ENCODE measurements at places on chromosomes 3 and 15. TPM values are rescaled to one million over a fixed set of nuclear protein-coding genes. Genes with fewer than 3 reads are reported as not detected.

ADCY5 gene
- 273 TPM for total RNA-seq

KBTBD12 gene
- total RNA-seq: 27.5 TPM

DNA sequence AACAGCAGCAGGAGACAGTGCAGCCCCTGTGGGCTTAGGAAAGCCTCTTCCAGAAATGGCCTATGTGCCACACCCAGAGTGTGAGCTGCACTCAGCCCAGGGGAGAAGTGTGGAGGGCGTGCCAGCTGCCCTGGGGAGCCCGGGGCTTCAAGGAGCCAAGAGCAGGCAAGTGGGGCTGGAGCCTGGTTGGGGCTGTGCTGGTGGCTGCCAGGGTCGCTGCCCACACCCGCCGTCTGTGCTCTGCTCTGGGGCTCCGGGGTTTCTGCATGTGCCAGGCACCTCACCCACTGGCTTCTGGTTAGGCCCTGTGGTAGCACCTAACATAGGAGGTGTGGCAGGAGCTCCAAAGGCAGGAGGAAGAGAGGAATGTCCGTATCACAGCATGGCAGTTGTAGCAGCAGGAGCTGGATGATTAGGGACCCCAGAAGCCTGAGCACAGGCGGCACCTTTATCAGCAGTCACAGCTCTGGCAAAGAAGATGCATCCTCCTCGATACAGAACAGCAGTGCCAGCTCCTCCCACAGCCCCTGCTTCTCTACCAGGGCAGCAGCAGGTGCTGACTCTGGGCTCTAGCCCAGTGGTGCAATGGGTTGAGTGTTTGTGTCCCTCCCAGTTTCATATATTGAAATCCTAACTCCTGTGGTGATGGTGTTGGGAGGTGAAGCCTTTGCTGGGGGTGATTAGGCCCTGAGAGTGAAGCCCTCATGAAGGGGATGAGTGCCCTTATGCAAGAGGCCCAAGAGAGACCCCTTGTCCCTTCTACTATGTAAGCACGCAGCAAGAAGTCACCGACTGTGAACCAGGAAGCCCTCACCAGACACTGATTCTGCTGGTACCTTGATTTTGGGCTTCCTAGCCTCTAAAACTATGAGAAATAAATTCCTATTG lies 70.0 kb upstream of the KLF13 start:
- no peak for DNase-seq

DNA sequence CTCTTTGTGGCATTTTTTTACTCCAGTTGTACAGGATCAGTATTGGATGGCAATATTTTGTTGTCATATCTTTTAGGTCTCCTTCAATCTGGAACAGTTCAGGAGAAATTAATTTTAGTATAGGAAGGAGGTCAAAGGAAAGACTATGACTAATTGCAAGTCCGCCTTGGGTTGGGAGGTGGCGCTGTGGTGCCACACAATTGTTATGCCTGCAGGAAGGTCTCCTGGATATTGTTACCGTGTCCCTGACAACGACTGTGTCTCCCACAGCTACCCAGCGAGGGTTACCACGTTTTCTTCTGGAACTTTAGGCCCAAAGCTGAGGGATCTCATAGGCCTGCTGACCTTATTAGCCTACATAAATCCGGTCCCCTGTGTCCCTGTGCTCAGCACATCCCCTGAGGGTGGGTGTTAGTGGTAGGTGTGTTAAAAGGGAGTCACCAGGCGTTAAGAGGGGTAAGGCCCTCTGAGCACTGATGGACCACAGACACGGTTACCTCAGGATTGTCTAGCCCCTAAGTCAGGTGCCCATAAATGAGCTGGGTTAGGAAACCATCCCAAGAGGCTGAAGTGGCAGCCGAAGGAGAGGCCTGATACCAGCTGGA lies 31.5 kb downstream of the KCNAB1 start:
- peak; percentile 79 for DNase-seq

DNA sequence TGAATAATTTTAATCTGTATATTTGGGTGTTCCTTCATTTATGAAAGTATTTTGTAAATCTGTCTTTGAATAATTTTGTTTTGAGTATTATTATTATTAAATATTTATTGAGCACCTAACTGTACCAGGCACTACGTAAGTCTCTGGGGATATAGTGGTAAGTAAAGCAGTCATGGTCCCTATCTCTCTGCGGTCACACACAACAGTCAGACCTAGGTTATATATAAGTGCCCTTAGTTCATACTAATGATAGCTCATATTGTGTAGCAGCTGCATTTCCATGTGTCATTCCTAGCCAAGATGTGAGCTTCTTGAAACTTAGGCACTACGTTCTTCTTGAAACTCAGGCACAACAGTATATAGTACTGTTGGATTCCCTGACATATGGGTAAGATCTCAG lies 12.4 kb downstream of the NKTR start:
- DNase-seq: no peak

INKA1 gene
- 1.7 TPM for total RNA-seq

POTEB2 gene
- total RNA-seq: not detected

DNA sequence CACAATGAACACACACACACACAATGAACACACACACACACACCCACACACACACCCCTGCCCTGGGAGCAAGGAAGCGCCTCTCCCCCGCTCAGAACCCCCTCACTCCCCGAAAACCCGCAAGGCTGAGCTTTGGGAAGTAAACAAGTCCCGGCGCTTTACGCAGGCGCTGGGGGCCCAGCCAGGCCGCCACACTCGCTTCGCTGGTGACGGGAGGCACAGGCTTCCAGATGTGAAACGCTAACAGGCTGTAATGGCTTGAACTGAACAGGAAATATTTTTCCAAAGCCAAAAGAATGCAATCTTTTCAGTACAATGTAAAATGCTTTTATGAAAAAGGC lies 122.7 kb upstream of the IGF1R start:
- peak; percentile 45 for DNase-seq

DNA sequence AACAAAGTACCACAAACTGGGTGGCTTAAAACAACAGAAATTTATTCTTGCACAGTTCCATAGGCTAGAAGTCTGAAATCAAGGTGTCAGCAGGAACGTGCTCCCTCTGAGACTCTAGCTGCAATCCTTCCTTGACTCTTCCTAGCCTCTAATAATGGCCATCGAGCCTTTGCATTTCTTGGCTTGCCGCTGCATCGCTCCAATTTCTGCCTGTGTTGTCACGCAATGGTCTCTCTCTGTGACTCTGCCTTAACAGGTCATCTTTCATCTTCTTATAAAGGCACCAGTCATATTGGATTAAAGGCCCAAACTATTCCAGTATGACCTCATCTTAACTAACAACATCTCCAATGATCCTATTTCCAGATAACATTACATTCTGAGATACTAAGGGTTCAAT lies 61.0 kb upstream of the FNDC3B start:
- no peak for DNase-seq

DNA sequence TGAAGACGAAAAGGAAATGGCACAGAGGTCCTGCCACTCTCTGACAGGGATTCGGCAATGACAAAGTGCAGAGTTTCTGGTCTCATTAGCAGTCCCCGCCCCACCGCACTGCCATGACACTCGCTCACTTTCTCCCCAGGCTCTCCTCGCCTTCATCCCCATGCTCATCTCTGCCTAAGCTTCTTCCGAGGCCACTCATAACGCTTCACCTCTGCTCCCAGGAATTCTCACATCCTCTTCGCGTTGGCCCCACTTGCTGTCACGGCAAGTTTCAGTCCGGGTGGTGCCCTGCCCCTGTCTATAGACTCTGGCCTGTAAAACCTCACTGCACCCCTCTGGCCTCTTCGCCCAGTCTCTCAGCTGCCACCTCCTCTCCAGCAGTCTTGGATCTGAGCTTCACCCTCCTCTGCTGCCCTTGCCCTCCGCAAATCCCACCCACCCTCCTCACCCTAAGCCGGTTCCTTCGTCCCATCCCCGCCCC lies 654 bp downstream of the RUBCN start:
- DNase-seq: no peak

GRCh38 chr3:174216946-174217718 lies 642.0 kb upstream of the NAALADL2 start:
- no peak for DNase-seq

DNA sequence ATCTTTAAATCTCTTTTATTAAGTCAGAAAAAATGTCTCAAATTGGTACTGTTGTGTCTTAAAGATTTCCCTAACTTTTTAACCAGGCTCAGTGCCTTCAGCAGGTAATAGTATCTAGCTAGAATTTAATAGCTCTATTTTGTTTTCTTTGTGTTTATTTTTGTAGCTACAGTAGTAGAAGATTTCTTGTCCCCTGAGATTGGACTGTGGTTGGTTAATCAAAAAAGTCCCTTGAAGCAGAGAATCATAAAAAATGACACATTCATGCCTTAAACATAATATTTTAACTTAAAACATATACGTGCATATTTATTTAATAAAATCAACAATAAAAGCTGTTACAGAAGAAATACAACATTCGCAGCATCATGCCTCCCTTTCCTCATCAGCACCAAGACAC lies 102.8 kb downstream of the EEFSEC start:
- no peak for DNase-seq

- peak; percentile 84 for DNase-seq
Observed at GRCh38 chr3:37993820-37994638, 3.4 kb downstream of the VILL start.

- DNase-seq: no peak
Observed at GRCh38 chr15:92690395-92690794, 34.8 kb upstream of the FAM174B start.

GRCh38 chr15:82977076-82977475 lies 8.9 kb upstream of the RAMAC start:
- DNase-seq: no peak

NAA50 gene
- total RNA-seq: 79.5 TPM

GRCh38 chr3:56938530-56938929 lies 121.9 kb upstream of the SPATA12 start:
- no peak for DNase-seq

DNA sequence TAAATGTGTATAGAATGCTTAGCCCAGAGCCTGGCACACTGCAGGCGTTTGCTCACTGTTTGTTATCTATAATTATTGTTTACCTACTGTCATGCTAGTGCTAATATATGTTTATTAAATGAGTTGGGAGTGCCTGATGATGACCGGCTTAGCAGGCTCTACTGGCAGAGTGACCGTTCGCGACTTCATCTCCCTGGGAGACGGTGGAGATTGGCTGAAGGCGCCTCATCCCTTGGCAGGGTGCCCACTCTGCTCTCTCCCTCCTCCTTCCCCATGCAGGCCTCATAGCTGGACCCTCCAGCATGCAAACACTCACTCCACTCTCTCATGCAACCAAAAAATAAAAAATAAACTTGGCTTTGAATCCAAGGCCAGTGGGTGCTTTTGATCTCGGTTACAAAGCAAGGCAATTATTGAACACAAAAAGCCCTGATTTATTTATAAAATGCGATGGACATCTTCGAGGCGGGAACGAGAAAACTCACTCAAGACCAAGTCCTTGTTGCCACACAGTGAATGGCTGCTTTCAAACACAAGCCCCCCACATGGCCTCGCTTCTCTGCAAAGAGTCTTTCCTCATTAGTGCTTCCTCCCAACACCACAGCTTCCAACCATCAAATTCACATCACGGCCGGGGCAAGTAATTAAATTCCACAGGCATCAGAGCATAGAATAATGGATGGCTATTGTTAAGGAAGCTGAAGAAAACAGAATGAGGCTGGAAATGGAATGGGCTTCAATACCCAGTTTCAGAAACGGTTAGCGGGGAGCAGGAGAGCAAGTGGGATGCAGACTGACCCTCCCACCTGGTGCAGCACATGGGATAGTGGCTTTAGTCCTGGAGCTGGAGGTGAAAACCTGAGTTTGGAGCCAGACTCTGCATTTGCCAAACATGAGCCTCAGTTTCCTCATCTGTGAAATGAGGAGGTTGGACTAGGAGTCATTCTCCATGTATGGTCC lies 135.7 kb upstream of the RAD18 start:
- DNase-seq: no peak

- no peak for DNase-seq
Observed at GRCh38 chr3:158181096-158181495, 71.2 kb downstream of the RSRC1 start.

DNA sequence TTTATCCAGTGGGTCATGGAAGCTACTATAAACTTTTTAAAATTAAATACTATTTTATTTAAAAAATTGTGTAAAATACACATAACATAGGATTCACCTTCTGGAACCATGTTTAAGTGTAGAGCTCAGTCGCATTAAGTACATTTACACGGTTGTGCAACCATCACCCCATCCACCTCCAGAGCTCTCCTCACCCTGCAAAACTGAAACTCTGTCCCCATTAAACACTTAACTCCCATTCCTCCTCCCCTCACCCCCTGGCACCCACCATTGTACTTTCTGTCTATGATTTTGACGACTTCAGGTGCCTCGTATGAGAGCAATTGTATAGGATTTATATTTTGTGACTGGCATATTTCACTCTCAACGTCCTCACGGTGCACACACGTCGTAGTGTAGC lies 70.7 kb downstream of the APBA2 start:
- DNase-seq: no peak

ARHGEF26 gene
- total RNA-seq: 1.4 TPM

GRCh38 chr3:179082416-179082815 lies 10.8 kb upstream of the ZMAT3 start:
- no peak for DNase-seq

SKOR1 gene
- 0.07 TPM for total RNA-seq

BDH1 gene
- 56.3 TPM for total RNA-seq

- no peak for DNase-seq
Observed at GRCh38 chr3:107465064-107465631, 57.6 kb upstream of the BBX start.

- no peak for DNase-seq
Observed at GRCh38 chr3:37619568-37619967, 242.1 kb upstream of the CTDSPL start.

GRCh38 chr3:58526515-58526957 lies 10.5 kb downstream of the ACOX2 start:
- DNase-seq: no peak

DNA sequence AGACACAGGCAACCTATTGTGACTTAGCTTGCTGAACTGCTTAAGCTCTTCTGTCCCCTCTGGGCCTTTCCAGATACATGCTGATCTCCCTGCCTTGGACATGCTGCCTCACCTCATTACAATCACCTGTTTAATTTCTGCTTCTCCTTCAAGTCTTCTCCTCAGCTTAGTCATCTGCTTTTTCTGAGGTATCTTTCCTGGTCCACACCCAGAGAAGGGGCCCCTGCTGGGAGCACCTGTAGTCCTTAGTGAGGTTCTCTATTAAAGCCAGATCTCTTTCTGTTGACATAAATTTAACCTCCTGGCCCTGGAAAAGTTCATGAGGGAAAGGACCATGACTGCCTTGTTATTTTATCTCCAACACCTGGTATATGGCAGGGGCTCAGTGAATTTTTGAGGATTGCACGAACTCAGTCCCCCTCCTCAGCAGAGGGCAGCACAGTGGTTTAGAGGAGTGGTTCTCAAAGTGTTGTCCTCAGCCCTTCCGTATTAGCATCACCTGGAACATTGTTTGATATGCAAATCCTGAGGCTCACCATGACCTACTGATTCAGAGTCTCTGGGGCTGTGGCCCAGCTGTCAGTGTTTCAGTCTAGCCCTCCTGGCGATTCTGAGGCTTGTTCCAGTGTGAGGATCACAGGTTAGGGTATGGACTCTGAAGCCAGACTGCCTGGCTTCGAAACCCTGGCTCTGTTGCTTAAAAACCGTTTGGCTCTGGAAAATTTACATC lies 12.7 kb downstream of the COL6A6 start:
- DNase-seq: no peak

GRCh38 chr3:80408030-80408721 lies 640.4 kb upstream of the ROBO1 start:
- no peak for DNase-seq
